H4 (cell line): ENCODE measurements at places on chromosomes 4 and X. TPM values are rescaled to one million over a fixed set of nuclear protein-coding genes. Genes with fewer than 3 reads are reported as not detected.
A peak's percentile ranks its signal among the peaks of the same experiment; 100 is the strongest.

DNA sequence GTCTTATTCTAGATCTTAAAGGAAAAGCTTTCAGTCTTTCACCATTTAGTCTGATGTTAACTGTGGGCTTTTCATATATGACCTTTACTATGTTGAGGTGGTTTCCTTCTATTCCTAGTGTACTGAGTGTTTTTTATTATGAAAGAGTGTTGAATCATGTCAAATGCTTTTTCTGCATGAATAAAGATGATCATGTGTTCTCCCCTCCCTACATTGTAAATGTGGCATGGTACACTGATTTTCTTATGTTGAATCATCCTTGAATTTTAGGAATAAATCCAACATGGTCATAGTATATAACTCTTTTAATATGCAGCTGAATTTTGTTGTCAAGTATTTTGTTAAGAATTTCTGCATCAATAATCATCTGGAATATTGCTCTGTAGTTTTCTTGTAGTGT, 4.3 kb downstream of the CLGN start:
- no peak for DNase-seq

GRCh38 chrX:103811858-103812257, 20.2 kb downstream of the RAB9B start:
- DNase-seq = no peak

DNA sequence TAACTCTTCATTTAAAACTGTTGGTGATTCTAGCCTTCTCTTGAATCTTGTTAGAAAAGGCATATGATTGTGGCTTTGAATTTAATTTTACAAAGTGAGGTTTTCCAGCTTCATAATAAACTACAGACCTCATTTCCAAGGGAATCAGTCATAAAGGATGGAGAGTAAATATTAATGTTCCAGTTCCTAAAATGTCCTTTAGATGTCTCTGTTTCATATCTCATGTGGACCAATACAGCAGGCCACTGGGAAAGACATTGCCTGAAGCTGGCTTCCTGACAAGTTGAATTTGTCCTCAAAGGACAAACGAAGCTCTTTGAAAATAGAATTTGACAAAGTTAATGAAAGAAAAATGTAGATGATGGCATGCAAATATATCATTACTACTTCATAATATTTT, 125.4 kb downstream of the ZNF330 start:
- DNase-seq = peak; percentile 59

GRCh38 chrX:35023683-35024082, 81.1 kb downstream of the FAM47B start:
- no peak for DNase-seq

DNA sequence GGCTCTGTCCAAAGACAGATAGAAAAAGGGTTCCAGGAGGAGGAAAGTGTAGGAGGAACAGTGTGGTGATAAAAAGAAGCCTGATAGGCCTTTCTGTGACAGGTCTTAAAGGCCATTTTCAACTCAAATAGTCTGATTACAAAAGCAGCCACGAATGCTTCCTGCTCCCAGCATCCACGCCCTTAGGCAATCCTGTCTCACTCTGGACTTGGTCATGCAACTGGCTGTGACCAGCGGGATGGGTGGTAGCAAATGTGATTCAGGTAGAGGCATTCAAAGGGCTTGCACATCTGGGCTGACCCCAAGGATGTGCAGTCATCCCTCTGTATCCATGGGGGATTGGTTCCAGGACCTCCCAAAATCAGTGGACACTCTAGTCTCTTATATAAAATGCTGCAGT, 14.4 kb upstream of the SEPSECS start:
- DNase-seq = no peak

- no peak for DNase-seq
Measured at GRCh38 chr4:73743281-73743680, 2.9 kb downstream of the CXCL8 start.

DNA sequence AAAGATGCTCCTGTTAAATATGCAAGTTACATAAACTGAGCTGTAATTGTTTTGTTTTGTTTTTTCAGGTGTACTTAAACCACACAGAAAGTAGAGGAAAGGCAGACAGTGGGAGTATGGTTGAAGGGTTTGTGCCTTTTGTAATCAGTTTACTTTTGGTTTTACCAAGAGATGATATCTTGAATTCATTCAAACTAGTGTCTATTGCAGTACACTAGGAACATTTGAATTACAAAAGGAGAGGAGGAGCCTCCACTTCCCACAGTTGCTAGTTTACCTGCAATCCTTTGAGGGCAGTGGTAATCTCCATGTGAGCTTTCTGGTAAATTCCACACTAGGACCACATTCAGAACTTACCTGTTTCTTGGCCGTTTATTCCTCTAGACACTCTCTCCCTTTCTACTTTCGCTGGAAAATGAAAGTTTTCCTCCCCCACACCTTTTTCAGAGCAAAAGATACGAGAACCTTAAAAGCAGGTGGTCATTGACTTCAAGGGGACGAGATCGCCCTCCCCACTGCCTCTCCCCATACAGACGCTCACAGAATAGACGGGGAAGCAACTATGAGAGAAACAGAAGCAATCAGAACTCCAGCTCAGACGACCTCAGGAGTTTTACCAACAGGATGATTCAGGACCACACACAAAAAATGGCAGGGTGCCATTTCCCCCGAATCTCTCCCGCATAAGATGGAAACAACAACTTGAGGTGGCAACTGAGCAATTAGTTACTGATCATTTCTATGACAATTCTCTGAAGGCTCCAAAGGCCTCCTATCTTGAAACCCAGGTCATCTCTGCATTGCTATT, 3.3 kb downstream of the RBM47 start:
- no peak for DNase-seq

GRCh38 chr4:147011411-147011810, 65.7 kb upstream of the TTC29 start:
- DNase-seq = no peak

- no peak for DNase-seq
Measured at GRCh38 chr4:147088146-147088545, 142.5 kb upstream of the TTC29 start.

DNA sequence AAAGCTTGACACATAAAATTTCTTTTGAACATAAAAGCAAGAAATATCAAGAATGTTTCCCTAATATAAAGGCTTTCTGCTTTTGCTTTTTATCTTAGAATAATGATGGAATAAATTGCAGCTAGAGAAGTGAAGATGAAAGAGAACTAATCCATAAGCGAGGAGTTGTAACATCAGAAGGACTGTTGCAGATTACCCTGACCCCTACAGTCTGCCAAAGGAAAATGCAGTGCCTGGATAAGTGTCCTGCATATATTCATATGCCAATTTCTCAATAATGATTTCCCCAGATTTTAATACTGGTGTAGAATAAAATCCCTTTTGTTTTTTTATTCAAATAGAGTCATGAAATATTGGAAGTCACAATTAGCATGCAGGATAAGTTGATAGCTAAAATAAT, 115.9 kb downstream of the MAGEC2 start:
- DNase-seq = peak; percentile 24

DNA sequence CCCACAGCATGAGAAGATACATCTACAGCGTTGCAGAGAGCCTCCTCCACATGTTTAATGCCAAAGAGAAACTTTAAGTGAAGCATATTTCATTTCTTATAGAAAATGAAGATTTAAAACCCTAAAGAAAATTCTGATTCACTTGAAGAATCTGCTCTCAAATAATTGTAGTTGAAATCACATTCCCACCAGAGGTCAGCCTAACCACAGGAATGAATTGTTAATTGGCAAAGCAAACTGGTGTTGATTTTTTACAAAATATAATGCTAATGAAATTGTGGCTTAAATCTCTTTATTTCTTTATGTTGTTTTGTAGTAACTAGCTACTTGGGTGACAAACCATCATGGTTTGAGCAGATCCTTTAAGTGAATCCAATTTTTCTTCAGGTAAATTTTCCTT, 31.1 kb upstream of the WDR17 start:
- DNase-seq = peak; percentile 8

GRCh38 chr4:74320559-74321118, 12.4 kb downstream of the EPGN start:
- DNase-seq = peak; percentile 71

GRCh38 chrX:39899856-39900776, 197.6 kb downstream of the BCOR start:
- no peak for DNase-seq

DNA sequence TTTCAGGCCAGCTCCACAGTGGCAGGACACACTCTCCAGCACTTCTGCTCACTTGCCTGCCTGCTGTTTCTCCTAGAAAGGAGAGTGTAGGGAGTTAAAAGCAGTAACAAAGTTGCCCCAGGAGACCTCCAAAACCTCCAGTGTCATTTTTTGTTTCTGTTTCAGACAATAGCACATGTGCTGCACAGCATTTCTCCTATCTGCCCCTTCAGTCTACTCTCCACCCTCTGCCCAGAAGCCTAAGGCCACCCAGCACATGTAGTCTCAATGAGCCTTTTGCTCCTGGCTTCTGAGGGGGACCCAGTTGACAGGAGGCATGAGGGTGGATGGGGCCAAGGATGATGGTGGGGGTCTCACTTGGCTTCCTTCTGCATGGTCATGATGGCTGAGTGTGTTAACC, 329.6 kb upstream of the CLNK start:
- no peak for DNase-seq

GRCh38 chr4:25441519-25442117, 64.6 kb downstream of the ANAPC4 start:
- peak; percentile 66 for DNase-seq

DNA sequence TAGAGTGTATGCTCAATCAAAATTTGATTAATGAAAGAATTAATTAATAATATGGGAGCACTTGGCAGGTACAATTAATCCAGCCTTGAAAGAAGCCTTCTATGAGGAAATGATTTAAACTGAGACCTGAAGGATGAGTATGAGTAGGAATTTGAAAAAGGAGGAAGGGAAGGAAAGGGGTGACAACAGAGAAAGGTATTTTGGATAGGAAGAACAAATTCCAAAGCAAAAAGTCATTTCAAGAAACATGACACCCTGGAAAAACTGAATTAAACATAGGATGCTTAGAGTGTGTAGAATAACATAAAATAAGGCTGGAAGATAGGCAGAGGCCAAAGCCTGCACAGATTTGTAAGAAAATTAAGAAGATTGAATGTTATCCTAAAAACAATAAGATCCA, 29.6 kb downstream of the PHOX2B start:
- DNase-seq = no peak

DNA sequence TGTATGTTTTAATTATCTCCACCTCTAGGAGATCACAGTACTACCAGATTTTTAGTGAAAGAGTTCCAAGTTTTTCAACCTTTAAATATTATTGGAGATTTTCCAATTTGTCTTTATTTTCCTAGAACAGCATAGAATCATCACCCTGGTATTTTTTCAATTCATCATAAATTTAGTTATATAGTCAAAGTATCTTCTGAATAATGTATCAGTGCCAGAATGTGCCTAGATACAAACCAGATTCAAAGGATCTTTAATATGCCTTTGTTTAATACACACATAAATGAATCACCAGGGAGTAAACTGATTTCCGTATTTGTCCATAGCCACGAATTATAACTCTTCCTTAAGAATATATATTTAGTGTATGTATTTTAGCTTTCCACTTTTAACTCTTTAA, 1373.1 kb downstream of the STIM2 start:
- DNase-seq = no peak

DNA sequence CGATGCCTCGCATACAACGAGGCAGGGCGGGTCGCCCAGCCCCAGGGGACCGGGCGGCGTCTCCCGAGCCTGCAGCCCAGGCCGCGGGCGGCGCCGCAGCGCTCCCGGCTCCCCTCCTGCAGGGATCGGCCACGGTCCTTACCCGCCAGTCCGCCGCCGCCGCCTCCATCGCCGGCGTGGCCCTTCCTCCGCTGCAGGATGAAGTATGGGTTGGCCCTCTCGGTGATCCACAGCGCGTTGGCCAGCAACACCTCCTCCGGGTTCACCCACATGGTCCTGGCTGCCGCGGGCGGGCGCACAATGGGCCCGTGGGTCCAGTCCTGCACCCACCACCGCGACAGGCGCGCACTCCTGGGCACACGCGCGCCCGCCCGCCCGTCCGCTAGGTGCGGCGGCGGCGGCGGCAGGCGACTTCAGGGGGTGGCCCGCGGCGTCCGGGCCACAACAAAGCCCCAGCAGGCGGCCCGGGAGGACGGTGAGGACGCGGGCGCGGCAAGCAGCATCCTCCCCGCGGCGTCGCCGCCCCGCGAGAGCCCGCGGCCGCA, 339 bp downstream of the TBC1D9 start:
- DNase-seq = no peak

- no peak for DNase-seq
Measured at GRCh38 chr4:119652998-119653397, 24.4 kb upstream of the PDE5A start.

DNA sequence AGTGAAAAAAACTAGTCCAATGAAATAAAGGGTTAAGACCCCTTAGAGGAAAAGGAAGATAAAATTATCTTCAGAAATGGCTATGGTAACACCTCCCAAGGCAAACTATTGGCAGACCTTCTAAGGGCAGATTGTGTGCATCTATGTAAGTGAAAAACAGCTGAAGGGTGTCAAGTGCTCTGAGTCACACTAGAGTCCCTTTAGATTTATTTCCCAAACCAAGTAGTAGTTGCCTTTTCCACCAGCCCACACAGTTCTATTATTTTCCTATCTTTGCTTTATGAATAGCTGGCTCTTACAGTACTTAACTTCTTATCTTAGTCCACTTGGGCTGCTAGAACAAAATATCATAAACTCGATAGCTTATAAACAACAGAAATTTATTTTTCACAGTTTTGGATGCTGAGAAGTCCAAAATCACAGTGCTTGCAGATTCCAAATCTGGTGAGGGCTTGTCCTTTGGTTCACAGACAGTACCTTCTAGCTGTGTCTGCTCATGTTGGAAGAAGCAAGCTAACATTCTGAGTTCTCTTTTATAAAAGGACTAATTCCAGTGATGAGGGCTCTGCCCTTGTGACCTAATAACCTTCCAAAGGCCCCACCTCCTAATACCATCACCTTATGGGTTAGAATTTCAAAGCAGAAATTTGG, 143.6 kb downstream of the GRID2 start:
- DNase-seq = no peak

- no peak for DNase-seq
Measured at GRCh38 chr4:153651587-153651986, 32.5 kb upstream of the TLR2 start.

- DNase-seq = no peak
Measured at GRCh38 chrX:118350221-118350620, 4.3 kb downstream of the WDR44 start.

- DNase-seq = no peak
Measured at GRCh38 chrX:39388730-39389129, 587.5 kb downstream of the MID1IP1 start.

GRCh38 chr4:153523941-153524386, 57.8 kb downstream of the TMEM131L start:
- DNase-seq = no peak

TMEM154 gene
- total RNA-seq = 0.99 and 1.3 TPM in 2 replicates

PLAC8 gene
- 17.0 and 18.2 TPM in 2 replicates for total RNA-seq

PNMA5 gene
- not detected in 2 replicates for total RNA-seq

CXCL3 gene
- 0.53 and 3.8 TPM in 2 replicates for total RNA-seq

MAPK10 gene
- total RNA-seq = 3.8 and 8.1 TPM in 2 replicates

KCND1 gene
- total RNA-seq = 0.12 TPM in 1 of 2 replicates, not detected in the other

ARL9 gene
- not detected in 2 replicates for total RNA-seq

ZNF157 gene
- not detected in 2 replicates for total RNA-seq

PRKG2 gene
- 0.02 and 0.08 TPM in 2 replicates for total RNA-seq

BEX3 gene
- 426 and 477 TPM in 2 replicates for total RNA-seq

C4orf51 gene
- not detected in 2 replicates for total RNA-seq

CHRNA9 gene
- total RNA-seq = 0.85 and 1.4 TPM in 2 replicates

ZCCHC13 gene
- total RNA-seq = not detected in 2 replicates

GAGE2A gene
- not detected in 2 replicates for total RNA-seq

BMPR1B gene
- 5.9 and 10.5 TPM in 2 replicates for total RNA-seq

ERAS gene
- total RNA-seq = not detected in 2 replicates

RNF175 gene
- not detected in 2 replicates for total RNA-seq

HERC5 gene
- 18.2 and 18.7 TPM in 2 replicates for total RNA-seq

FHDC1 gene
- 0.10 and 0.15 TPM in 2 replicates for total RNA-seq

RADX gene
- 10.8 and 15.8 TPM in 2 replicates for total RNA-seq

SERTM2 gene
- total RNA-seq = 0.74 and 1.5 TPM in 2 replicates
